Endothelial cell of umbilical vein (primary cell): ENCODE measurements at places on chromosomes 7 and 10. TPM values are rescaled to one million over a fixed set of nuclear protein-coding genes. Genes with fewer than 3 reads are reported as not detected.

KCP gene
- 0.03 TPM in 1 of 2 replicates, not detected in the other for polyA plus RNA-seq

ATG9B gene
- 0.02 and 0.04 TPM in 2 replicates for polyA plus RNA-seq

ARMC3 gene
- not detected in 2 replicates for polyA plus RNA-seq

DRGX gene
- not detected in 2 replicates for polyA plus RNA-seq

AOC1 gene
- not detected in 2 replicates for polyA plus RNA-seq

ACHE gene
- polyA plus RNA-seq, result 0.28 and 0.48 TPM in 2 replicates

NACAD gene
- 1.4 and 1.5 TPM in 2 replicates for polyA plus RNA-seq

TSPAN12 gene
- 6.3 and 9.3 TPM in 2 replicates for polyA plus RNA-seq

TMEM236 gene
- 0.19 and 0.29 TPM in 2 replicates for polyA plus RNA-seq
